ENCODE measurements at places on chromosomes 1 and 21.
A peak's percentile ranks its signal among the peaks of the same experiment; 100 is the strongest.

DNA sequence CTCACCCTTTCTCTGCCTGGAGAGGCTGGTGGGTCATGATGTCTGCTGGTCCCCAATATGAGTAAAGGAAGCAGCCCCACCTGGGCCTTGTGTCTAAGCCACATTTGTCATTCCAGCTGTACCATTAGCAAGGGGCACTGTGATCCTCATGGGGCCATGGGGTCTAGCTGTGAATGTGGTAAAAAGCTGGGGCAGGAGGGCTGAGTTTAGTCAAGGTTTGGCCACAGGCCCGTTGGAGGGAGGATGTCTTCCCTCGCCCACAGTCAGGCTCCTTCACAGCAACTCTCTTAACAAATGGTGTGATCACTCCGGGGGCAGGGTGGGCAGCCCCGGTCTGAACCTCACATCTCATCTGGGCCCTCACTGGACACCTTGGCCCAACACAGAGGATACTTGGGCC lies 115.4 kb downstream of the DMRTB1 start:
- DNase-seq, result no peak

DNA sequence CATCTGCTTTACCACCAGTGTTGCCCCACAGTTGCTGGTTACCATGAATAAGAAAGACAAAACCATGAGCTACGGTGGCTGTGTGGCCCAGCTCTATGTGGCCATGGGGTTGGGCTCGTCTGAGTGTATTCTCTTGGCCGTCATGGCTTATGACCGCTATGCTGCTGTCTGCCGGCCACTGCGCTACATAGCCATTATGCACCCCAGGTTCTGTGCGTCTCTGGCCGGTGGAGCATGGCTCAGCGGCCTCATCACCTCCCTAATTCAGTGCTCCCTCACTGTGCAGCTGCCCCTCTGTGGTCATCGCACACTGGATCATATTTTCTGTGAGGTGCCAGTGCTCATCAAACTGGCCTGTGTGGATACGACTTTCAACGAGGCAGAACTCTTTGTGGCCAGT lies 14.0 kb downstream of the OR2G6 start:
- no peak for DNase-seq

GRCh38 chr1:167815650-167816049 lies 93.9 kb downstream of the MPZL1 start:
- DNase-seq, result no peak

GRCh38 chr21:40667967-40668366 lies 179.0 kb downstream of the DSCAM start:
- DNase-seq, result no peak

DNA sequence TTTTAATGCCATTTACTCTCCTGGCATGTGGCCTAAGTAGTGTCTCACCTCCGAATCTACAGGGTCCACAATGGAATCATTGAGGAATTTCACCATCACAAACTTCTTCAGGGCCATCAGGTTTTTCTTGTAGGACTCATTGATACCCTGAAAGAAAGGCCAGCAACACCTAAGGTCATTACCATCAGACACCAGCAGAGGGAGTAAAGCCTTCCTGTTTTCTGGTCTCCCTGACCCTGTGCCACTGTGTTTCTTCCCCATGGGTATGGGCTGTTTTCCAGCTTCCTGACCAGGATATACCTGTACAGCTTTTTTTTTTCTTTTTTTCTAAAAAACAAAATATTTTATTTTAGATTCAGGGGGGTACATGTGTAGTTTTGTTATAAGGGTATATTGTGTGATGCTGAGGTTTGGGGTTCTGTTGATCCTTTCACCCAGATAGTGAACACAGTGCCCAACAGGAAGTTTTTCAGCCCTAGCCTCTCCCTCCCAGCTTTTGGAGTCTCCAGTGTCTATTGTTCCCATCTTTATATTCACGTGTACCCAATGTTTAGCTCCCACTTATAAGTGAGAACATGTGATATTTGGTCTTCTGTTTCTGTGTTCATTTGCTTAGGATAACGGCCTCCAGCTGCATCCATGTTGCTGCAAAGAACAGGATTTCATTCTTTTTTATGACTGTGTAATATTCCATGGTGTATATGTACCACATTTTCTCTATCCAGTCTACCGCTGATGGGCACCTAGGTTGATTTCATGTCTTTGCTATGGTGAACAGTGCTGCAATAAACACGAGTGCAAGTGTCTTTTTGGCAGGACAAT lies 18.3 kb downstream of the PPT1 start:
- peak; percentile 63 for DNase-seq
